Neural progenitor cell (in vitro differentiated cells): ENCODE measurements at places on chromosomes 6 and 20. TPM values are rescaled to one million over a fixed set of nuclear protein-coding genes. Genes with fewer than 3 reads are reported as not detected.

DNA sequence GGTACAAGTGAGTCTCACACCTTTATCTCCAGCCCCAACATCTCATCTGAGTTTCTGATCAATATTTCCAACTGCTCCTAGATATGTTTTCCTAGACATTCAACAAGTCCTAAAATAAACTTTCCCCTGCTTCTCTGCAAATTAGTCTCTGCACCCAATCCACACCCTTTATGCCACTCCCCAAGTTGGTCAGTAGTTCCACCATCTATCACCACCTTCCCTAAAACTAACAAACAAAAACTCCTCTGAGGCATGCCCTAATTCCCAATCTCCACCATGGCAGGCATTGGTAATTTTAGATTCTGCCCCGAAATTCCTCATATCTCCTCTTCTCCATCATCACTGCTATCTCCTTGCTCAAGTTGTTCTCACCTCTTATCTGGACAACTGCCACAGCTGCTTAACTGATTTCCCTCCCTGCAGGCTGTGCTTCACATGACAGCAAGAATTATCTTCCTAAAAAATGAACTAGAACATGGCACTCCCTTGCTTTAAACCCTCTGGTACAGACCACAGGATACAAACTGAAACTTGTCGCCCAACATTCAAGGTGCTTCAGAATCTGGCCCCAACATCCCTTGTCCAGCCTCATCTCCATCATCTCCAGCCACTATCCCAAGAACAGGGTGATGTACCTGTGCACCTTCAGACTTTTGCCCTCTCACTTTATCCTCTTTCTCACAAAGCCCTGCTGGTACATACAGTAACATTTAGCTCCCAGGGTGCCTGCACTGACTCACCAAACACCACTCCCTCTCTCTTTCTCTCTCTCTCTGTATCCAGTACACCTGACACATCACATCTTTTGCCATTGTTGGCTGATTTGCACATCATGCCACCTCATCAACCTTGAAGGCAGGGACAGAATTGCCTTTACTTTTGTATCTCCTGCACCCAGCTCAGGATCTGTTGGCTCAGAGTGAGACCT lies 55.5 kb downstream of the ZHX3 start:
- H3K4me3 ChIP-seq: no peak overlapping the region
- no peak for DNase-seq
- H3K36me3 ChIP-seq: no peaks in the 10 kb centered on the region
- H3K4me1 ChIP-seq: peaks cover 10% of the 10 kb centered on the region
- H3K27ac ChIP-seq: no peak overlapping the region

GRCh38 chr20:21509079-21509596 lies 4.7 kb downstream of the NKX2-2 start:
- H3K27ac ChIP-seq: no peak overlapping the region
- DNase-seq: peak; percentile 31
- H3K4me1 ChIP-seq: peaks cover 28% of the 10 kb centered on the region
- H3K36me3 ChIP-seq: no peaks in the 10 kb centered on the region
- peaks cover 100% of the 10 kb centered on the region for H3K27me3 ChIP-seq

DNA sequence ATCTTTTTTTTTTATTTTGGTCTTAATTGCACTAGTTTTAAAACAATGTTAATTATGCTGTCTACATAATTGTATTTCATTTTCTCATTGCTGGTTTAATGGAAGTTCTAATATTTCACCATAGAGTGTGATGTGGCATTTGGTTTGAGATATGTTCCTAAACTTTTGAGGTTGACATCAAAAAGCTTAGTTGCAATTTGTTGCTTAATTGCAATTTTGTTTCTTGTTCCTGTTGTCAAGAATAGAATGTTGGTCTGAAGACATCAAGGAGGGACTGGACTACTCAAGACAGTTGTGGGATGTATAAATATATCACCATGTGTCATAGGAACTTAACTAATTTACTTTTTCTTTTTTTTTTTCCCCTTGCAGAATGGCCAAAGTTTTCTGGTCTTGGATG lies 12.5 kb downstream of the HSF2 start:
- no peak overlapping the region for H3K4me3 ChIP-seq
- no peak overlapping the region for H3K27ac ChIP-seq
- no peaks in the 10 kb centered on the region for H3K27me3 ChIP-seq
- H3K36me3 ChIP-seq: peaks cover 33% of the 10 kb centered on the region
- H3K4me1 ChIP-seq: no peaks in the 10 kb centered on the region

DNA sequence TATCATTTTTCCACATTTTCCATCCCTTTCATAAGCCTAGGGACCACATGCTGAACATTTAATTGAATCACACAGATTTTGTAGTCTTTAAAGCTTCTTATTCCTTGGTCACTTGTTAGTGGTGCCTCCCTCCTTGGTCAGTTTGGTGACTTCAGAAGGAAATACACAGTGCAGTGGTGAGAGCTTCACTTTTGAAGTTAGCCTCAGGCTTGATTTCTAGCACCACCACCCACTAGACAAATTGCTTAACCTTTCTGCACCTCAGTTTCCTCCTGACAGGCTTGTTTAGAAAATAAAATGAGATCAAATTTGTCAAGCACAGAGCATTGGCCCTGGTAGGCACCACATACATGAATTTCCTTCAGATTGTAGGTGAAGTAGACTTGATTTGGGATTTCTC lies 91.7 kb downstream of the FOXO3 start:
- H3K36me3 ChIP-seq: no peaks in the 10 kb centered on the region
- no peak overlapping the region for H3K27ac ChIP-seq
- H3K4me3 ChIP-seq: no peak overlapping the region
- no peak for DNase-seq

Gene OR12D3
- not detected in 2 replicates for total RNA-seq

Gene AGER
- total RNA-seq: 1.1 and 1.4 TPM in 2 replicates

Gene LINC00237
- total RNA-seq: not detected in 2 replicates

Gene SFTA2
- not detected in 2 replicates for total RNA-seq

Gene NINL
- total RNA-seq: 21.5 and 32.2 TPM in 2 replicates
